ENCODE measurements at places on chromosomes 1 and 21. TPM values are rescaled to one million over a fixed set of nuclear protein-coding genes. Genes with fewer than 3 reads are reported as not detected.

CD53 gene
- total RNA-seq = 397 TPM

- DNase-seq = no peak
Observed at GRCh38 chr1:206946261-206946660, at the start of gene PIGR. Gene PIGR, minus strand, starts transcription at chr1:206946466. Its CDS starts 5,935 bp downstream, at chr1:206940531.

SLFNL1 gene
- 0.30 TPM for total RNA-seq

DNA sequence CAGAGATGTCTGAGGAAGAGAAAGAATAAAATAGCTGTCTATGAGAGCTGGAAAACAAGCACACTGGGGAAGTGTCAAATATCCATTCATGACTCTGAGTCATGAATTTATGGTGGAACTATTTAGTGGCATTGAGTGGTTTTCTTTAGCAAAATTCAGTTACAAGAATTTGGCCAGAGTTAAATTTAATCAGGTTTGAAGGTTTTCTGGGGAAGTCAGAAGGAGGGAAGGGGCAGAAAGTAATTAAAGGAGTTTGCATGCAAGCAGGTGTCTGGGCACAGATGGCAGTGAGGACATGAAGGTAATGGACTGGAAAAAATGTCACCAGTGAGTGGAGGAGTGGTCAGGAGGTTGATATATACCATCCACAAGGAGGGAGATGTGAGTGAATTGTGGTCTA is 121.9 kb upstream of the IVNS1ABP start:
- DNase-seq = no peak

CYP2J2 gene
- total RNA-seq = not detected

Measured in CD4-positive, CD25-positive, alpha-beta regulatory T cell (primary cell).